ENCODE measurements at places on chromosomes 7 and 10.

DNA sequence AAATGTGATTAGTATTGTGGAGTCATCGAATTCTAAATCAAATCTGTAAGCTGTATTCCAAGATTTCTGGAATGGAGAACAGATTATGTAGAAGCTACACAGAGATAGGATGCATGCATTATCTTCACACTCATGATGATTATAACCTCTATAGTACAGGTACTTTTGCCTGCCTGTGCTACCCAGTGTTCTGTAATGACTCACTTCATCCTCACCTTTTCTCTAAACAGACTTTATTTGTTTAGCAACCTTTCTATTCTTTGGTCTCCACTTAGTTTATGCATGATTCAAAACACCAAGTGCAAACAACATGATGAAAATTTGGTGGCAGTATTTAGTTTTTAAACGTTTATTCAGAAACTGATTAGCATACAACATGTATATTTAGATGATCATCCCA, 68.4 kb upstream of the PRPS1L1 start:
- DNase-seq: no peak

DNA sequence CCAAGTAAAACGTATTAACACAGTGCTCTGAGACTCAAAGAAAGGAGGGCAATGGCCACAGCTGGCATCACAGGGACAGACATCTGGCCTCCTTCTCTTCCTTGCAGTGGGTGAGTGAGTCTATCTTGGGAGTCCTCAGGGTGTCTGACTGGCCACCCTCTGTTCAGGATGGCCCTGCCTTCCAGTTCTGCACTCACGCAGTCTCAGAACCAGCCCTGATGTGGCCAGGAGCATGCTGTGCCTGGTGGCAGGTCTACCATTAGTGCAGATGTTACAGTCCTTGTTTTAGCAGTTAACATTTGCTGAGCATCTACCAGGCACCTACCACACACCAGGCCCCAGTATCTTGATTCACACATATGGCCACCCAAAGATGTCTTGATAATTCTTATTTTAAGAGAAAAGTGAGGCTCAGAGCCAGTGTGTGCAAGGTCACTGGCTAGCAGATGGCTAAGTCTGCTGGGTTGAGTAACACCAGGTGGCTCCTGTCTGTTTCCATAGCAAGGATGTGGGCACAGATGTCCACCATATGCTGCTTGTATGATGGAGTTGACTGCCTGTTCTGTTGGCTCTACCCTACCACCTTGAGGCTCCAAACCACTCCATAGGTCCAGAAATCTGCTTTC, 23.2 kb upstream of the ARHGAP22 start:
- no peak for DNase-seq

DNA sequence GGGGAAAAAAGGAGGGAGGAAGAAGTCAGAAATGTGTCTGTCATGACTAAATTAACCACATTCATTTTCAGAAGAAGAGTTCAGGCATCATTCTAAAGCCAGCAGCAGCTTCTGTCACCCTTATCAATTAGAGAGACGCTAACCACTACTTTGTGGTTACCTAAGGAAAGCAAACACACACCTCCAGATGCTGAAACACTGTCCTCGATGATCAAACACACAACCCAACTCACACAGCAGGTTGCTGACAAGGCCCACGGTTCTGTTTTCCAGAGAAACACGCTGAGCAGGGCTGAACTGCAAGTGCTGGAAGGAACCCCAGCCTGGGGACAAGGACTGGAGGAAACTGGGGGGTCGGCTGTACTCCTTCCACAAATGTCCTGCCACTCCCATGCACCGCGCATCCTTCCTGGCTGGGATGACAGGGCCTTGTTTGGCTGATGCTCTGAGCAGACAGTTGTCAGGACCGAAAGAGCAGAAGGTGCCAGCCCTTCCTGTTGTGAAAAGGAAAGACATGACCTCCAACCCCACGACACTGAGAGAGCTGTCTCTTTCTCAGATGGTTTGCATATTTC, 36.6 kb downstream of the PRKCQ start:
- DNase-seq: no peak

DNA sequence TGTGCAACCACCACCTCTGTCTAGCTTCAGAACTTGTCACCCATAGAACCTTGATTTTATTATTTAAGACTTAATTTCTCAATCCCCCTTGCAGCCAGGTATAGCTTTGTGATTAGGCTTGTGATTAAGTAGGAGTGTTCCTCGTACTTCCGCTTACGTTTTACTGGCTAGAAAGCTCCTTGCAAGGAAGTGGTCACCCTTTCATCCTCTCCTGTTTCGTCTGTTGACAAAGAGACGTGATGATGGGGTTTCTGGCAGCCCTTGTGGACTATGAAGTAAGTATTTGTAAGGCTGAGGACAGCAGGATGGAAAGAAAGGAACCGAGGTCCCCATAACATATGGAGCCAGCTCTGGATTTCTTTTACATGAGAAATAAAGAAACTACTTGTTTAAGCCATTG, 86.5 kb upstream of the KDM7A start:
- no peak for DNase-seq

- no peak for DNase-seq
These were observed 94.8 kb downstream of the ACTR3B start for GRCh38 chr7:152854386-152854785.

- DNase-seq: no peak
These were observed 31.6 kb downstream of the NCAPG2 start for GRCh38 chr7:158672975-158673374.

DNA sequence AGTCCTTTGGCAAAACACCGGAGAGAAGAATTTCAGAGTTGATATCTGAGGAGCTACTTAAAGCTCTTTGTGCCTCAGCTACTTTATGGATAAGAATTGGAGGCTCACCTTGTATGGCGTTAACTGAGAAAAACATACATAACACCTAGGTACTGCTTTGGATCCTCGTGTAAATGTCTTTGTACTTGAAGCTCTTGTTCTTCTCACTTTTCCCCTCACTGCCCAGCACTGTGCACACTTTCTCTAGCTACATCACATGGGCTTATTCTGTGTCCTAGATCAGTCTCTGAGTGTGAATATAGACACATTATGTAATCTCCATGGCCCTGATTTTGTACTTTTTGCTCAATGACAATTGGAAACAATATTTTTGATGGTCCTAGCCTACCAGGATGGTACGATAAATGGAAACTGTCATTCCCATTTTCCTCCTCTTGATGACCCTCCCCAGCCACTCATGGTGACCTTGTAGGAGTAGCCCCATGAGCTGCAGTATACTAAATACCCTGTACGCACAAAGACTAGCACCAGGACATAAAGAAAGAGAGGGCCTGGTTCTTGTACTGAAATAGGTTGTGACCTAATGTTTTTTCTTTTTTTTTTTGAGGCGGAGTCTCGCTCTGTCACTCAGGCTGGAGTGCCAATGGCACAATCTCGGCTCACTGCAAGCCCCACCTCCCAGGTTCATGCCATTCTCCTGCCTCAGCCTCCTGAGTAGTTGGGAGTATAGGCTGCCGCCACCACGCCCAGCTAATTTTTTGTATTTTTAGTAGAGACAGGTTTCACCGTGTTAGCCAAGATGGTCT, 22.1 kb downstream of the STAMBPL1 start:
- no peak for DNase-seq

DNA sequence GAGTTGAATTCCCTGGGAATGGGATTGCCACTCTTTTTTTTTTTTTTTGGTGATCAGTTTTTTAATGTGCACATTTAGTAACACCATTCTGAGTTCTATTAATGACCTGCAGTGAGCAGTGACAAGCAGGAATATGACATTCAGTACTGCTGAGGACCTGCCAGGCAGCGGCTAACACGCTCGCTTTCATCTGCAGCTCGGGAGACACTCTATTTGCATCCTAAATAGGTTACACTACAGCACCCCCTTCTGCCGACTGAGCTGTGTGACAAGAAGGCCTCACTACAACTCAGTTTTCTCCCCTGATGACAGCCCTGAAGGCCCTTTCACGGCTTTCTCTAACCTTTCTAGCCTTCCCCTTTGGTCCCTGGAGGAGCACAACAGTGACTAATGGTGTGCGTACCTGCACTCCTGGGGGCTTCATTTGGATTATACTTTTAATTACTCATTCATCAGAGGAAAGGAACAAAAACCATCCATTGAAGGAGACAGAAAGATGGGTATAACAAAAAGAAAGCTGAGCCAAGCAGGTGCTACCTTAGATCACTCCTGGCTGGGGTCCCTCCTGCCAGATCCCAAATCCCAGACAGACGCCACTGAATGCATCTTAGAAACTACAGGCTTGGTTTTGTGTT, 872.4 kb downstream of the LRMDA start:
- DNase-seq: peak; percentile 82

- peak; percentile 66 for DNase-seq
These were observed 1.4 kb upstream of the IL6 start for GRCh38 chr7:22725585-22725984.

DNA sequence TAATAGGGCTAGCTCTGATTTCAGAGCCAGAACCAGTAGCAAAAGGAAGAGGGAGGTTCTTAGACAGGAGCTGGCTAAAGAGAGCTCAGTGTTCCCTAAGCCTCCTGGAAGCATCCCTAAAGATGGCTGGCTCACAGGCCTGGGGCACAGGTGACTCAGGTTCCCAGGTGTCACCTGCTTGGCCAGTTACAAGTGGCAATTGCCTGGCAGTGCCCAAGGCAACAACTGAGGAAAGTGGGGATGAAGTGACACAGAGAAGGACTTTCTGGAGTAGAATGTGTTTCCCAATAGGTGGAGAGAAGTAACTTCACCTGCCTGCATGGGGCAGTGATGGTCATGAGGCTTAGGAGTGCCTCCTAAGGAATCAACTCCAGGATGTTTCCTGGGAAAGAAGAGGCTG, 66.5 kb upstream of the EEPD1 start:
- no peak for DNase-seq

DNA sequence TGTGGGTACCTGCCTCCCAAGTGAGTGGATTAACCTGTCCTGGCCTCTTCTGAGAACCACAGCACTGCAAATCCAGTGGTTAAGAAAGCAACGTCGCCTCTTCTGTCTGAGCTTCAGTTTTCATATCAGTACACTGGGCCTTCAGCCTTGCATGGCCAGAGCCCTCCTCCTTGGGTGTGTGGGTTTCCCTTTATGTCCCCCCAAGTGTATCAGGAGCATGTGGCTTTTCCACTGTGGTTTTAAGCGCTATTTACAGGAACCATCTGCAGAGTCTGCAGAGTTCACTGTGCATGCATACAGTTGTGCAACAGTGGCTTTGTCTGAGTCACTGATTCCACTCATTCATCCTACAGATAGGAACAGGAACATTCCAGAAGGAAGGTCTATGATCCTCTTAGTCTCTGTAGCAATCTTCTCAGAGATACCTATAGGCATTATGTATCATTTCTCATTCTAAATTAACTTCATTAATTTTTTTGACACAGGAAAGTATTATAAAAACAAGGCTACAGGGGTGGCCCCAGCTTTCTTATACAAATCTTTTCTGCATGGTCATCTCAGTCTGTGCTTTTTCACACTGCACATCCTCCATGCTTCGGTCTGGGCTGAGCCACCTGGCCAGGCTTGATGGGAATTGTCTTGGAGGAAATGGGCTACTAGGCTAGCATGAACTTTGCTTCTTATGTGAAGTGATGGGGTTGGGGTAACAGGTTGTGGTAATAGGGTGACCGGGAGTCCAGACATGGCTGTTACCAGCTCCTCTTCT, 17.1 kb downstream of the MBL2 start:
- no peak for DNase-seq

GRCh38 chr10:8331387-8331786, 276.9 kb downstream of the GATA3 start:
- DNase-seq: no peak

DNA sequence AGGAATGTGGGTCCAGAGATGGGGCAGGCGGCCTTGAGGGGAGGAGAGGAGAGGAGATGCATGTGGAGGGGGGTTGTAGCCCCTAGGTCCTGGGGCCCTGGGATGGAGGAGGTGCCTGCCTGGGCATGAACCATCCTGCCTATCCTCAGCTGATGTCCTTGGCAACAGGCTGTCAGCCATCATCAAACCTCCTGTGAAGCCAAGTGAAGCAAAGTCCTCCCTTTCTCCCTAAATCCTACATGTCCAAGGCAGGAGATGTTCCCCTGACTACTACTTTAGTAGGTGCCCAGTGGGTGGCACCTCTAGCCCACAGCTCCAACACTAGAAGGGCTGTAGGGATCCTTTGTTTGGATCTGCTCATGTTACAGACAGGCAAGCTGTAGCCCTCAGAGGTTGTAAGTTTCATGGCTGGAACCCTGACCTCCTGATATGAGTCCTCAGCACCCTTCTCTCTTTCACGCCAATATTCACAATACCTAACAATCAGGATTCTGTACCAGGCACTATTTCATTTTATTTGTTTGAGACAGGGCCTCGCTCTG, 66.6 kb upstream of the SYPL1 start:
- DNase-seq: peak; percentile 53

DNA sequence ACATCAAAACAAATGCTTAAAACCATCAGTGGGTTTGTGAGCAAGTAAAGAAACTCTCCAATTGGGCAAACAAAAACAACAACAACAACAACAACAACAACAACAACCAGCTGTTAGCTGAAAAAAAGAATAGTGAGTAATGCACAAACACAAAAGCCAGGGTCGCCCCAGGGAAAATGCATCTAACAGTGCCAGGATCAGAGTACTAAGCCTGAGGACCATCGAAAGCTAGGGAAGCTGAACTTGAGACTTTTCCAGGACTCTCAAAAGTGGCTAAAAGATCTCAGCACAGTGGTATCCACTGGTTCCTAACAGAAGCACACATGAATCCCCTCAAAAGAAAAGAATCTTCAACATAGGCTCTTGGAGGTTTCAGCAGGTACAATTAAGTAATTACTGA, 83.3 kb downstream of the CPXM2 start:
- no peak for DNase-seq

DNA sequence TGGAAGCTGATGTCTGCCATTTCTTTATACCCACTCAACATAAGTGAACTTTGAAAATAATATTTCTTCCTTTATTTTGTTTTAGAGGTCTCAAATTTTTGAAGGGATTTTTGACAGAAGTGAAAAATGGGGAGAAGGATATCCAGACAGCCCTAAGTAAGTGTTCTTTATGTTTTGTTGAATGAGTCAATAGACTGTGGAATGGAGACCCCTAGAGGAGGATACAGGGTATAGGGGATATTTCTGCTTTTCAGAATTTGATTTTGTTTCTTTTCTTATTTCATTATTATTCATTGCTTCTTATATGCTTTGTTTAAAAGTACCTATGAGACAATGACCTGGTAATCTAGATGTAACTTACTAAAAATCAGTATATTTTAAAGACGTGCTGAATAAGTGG, 34.4 kb downstream of the PLEKHA8 start:
- peak; percentile 59 for DNase-seq

DNA sequence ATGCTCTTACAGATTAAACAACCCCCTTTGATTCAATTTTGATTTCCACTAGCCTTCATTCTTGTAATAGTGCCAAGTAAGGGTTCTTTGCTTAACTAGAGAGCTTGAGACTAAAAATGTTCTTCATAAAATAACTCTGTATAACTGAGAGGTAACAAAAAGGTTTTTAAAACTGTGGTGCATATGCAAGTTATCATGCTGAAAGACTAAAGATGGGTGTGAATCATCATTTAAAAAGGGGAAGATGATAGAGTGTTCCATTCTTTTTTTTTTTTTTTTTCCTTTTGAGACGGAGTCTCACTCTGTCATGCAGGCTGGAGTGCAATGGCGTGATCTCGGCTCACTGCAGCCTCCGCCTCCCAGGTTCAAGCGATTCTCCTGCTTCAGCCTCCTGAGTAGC, 11.1 kb downstream of the MDFIC start:
- no peak for DNase-seq

- no peak for DNase-seq
These were observed 56.0 kb downstream of the BPGM start for GRCh38 chr7:134702366-134703240.

- no peak for DNase-seq
These were observed 19.7 kb downstream of the LIMK1 start for GRCh38 chr7:74103219-74103772.
